ENCODE measurements at places on chromosomes 16 and 17.

DNA sequence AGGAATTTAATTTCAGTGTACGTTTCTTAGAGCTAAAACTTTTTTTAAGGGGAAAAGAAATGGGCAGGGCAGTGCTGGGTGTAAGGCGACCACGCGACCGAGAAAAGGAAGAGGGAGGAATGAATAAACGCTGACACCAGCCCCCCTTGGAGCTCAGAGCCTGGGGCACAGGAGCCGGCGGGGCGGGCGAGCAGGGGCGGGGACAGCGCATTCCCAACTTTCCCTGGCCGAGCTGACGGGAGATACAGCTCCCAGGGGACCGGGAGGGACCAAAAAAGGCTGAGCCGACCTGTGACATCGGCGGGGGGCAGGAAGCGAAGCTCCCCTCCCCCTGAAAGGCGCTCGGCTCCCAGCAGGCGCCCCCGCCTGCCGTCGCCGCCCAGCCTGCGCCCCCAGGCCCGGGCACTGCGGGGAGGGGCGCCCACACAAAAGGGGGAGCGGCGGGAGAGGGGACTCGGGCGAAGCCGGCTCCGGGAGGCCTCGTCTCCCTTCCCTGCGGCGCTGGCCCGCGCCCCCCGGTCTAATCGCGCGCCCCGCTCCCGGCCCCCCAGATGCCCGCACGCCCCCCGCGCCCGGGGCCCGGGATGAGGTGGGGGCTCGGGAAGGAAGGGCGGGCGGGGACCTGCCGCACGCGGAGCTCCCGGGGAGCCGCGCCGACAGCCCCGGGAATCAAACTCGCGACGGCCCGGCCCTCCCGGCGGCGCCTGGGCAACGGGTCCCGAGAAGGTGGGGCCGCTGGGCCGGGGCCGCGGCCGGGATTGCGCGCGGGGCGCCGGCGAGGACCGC lies 622 bp downstream of the CUEDC1 start:
- no peak for DNase-seq

DNA sequence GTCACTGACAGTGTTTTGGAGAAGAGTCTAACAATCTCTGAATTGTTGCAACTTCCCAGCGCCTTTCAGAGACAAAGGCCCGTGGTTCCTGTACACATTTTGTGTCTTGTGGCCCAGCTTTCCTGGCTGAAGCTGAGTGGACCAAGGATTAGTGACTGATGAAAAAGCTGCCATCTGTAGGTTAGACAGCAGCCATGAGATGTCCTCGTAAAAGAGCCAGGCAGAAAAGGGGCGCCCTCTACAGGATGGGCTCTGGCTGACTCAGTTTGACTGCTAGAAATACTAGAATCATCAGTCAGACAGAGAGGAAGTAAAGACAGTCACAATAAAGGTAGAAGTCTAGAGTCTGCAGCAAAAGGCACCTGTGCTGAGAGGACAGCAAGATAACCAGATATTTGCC lies 26.5 kb upstream of the NF1 start:
- peak; percentile 27 for DNase-seq

GRCh38 chr16:24883714-24884151 lies 38.0 kb downstream of the SLC5A11 start:
- DNase-seq: no peak

DNA sequence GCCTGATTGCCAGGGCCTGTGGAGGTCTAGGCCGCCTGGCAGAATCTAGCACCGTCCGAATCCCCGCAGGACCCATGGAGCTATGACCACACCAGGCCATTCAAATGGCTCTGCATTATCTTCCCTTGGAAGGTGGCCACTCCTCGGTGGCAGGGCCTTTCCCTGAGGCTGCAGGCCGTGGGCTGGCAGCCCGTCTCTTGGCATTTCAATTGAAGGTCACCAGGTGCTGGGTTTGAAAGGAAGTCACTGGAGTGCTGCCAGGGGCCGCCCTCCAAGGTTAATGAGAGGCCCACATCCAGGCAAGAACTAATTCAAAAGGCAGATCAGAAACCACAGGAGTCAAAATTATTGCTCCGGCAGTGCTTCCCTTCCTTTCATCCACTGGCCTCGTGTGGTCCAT lies 27.7 kb upstream of the CACNG5 start:
- no peak for DNase-seq

- DNase-seq: no peak
These were observed 156.3 kb downstream of the MYO1D start for GRCh38 chr17:32720671-32721070.

- DNase-seq: no peak
These were observed 220.4 kb downstream of the CBLN1 start for GRCh38 chr16:49061137-49061714.

- DNase-seq: no peak
These were observed 136.6 kb downstream of the ENGASE start for GRCh38 chr17:79211061-79211770.
